CD4-positive, alpha-beta T cell treated with Interleukin-6 at 100 ng/mL for 8 hours (primary cell): ENCODE measurements at places on chromosomes 16 and 17.
A peak's percentile ranks its signal among the peaks of the same experiment; 100 is the strongest.

DNA sequence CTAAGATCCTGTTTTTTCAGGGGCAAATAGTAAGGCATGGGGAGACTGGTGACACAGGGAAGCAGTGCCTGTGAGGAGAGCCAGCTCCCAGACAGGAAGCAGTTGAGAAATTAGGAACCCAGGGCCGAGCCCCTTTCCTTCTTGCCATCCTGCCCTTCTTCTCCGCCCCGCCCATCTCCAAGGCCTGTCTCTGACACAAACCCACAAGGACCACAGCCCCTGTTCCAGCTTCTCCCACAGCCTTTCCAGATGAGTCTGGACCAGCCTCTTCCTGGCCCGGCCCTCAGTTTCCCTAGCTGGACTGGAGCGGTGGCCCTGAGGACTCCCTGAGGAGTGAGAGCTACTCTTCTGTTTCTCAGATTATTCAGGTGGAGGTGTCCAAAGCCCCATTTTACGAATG lies 9.9 kb downstream of the CCDC102A start:
- no peak for DNase-seq

DNA sequence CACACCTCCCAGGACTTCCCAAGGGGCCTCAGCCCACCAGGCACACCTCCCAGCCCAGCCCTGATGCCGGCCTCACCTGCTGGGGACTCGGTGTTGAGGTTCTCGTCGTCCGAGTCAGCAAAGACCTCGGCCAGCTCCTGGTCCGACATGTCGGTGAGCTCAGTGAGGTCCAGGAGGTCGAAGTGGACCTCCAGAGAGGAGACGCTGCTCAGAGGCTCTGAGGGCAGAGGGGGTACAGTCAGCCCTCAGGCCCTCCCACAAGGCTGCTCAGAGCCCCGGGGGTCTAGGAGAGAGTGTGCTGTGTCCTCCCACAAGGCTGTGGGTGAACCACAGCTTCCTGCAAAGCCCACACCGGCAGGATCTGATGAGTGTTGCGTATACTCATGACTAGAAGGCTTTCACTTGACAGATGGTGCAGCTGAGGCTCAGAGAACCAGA lies 10.5 kb downstream of the DBNDD1 start:
- DNase-seq, result peak; percentile 63

DNA sequence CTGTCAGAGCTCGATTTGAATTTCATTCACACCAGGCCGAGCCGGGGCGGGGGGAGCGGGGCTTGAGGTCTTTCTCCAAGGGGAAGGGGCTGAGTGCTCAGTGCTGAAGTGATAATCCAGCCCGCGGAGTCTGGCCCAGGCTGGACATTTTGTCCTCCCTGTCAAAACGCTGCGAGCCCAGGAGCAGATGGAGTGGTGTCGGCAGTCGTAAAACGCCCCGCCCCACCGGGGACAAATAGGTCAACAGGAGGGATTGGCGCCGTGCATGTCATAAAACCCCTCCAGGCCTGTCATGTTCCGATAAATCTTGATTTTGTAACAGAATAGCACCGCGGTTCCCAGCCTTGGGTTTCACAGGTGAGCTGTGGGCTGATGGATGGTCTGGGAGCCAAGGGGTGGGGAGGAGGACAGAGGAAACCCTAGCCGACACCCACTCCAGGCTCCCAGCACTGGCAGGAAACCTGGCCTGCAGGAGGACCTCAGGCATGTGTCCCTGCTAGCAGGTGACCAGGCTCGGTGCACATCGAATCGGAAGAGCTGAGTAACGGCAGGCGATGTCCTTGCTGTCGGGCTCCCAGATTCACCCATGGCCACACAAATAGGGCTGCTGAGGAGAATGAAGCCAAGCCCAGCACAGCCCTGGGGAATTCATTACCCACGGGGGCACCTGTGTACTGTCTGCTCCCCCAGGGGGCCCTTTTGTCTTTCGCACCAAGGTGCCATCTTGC lies 341.4 kb downstream of the FOXL1 start:
- DNase-seq, result no peak

DNA sequence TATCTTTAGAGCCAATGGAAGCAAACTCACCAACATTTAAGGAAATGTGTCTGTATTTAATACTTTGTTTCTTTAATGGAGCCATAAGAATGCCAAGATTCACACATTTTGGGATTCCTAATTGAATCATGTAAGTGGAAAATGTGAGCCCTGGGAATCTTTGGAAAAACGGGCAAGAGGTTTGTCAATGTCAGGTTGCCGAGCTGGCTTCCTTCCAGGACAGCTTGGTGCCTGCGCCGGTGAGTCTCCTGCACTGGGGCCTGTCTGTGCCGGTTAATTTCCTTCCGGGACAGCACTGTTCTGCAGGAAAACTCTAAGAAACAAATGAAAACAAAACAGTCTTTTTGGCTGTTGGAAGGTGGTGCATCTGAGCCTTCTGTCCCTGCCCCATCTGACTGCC lies 210.6 kb downstream of the HAPSTR1 start:
- DNase-seq, result no peak

- DNase-seq, result no peak
These were observed 474.3 kb upstream of the TOM1L1 start for GRCh38 chr17:54426296-54426886.

GRCh38 chr17:73533127-73533526 lies 111.1 kb downstream of the SDK2 start:
- no peak for DNase-seq

DNA sequence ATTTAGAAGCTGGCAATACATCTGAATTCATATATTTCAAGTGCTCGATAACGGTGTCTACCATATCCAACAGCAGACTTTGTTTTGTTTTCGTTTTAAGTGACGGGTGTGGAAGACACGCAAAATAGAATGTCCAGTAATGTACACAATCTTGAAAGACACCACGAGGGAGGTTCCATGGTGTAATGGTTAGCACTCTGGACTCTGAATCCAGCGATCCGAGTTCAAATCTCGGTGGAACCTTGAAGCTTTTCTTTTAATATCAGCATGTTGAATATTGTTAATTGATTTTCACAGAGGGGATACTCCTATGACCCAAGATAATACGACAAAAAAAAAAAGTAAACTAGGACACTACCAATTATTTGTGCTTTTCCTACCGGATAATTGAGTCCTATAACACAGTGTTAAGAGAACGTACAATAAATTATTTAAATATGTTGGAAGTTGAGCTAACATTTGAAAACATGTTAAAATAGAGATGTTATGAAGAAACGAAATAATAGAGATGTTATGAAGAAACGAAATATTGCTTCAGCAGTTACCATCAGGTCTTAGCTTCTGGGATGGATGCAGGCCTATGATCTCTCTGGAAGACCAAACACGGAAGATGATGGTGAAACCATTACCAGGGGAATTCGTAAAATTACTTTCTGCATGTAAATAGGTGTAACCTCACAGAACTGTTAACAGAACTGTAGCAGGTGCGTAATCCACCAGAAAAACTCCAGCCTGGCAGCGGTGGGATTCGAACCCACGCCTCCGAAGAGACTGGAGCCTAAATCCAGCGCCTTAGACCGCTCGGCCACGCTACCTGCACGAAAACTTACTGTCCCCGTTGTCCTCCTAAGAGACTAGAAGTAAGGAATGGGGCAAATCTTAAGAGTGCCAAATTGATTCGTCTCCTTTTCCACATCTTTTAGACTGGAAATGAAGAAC lies 1.5 kb upstream of the ALOXE3 start:
- DNase-seq, result peak; percentile 85

DNA sequence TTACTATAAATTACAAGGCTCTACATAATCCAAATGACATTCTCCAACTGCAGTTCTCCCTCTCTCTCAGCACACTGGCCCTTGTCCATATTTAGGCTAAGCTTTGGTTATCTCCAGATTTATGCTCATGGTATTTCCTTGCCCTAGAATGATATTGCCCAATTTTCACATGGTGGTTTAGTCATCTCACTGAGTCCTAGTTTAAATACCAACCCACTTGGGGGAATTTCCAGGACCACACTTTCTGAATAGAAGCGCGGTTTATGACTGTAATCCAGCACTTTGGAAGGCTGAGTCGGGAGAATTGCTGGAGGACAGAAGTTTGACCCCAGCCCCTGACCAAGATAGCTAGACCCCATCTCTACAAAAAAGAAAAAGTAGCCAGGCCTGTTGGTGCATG lies 280.1 kb upstream of the MON1B start:
- no peak for DNase-seq

- no peak for DNase-seq
These were observed 4.7 kb downstream of the VASN start for GRCh38 chr16:4376126-4376892.

DNA sequence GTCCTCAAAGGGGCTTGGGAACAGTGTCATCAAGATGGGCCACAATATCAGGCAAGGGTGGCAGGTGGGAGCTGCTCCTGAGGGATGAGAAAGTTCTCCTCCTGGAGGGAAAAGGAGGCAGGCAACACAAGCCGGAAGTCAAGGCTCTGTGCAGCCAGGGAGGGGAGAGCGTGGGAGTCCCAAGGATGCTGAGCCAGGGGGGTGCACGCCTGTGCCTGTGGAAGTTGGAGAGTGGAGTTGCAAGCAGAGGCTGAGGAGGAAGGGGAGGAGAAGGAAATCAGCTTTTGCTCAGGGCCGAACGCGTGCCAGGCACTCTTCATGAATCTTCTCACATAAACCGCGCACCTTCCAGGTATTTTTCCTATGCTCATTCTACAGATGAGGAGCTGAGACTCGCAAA lies 7.4 kb upstream of the SLC13A2 start:
- no peak for DNase-seq

- peak; percentile 48 for DNase-seq
These were observed 199.8 kb upstream of the CHMP6 start for GRCh38 chr17:80791758-80792284.

- no peak for DNase-seq
These were observed 21.5 kb upstream of the PECAM1 start for GRCh38 chr17:64411999-64412771.

DNA sequence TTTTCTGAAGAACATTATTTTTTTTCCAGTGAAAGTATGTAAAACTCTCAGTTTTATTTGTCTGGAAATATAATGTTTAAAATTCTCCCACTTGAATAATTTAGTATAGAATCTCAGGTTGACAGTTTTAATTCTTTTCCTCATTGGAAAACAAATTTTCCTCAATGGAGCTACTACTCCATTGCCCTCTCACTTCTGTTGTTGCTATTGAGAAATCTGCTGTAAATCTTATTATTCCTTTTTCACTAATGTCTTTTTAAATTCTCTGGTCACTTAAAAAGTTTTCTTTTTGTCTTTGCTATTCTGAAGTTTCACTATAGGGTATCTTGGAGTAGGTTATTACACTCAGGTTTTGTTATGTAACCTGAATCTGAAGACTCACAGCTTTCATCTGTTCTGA lies 216.1 kb upstream of the PMFBP1 start:
- DNase-seq, result no peak

- no peak for DNase-seq
These were observed 8.8 kb upstream of the LPCAT2 start for GRCh38 chr16:55499951-55500529.

GRCh38 chr16:64278196-64278595 lies 843.7 kb downstream of the CDH11 start:
- no peak for DNase-seq

- DNase-seq, result no peak
These were observed 7.2 kb upstream of the METTL9 start for GRCh38 chr16:21592191-21592590.

- DNase-seq, result no peak
These were observed 9.8 kb upstream of the TEX19 start for GRCh38 chr17:82349287-82349701.

DNA sequence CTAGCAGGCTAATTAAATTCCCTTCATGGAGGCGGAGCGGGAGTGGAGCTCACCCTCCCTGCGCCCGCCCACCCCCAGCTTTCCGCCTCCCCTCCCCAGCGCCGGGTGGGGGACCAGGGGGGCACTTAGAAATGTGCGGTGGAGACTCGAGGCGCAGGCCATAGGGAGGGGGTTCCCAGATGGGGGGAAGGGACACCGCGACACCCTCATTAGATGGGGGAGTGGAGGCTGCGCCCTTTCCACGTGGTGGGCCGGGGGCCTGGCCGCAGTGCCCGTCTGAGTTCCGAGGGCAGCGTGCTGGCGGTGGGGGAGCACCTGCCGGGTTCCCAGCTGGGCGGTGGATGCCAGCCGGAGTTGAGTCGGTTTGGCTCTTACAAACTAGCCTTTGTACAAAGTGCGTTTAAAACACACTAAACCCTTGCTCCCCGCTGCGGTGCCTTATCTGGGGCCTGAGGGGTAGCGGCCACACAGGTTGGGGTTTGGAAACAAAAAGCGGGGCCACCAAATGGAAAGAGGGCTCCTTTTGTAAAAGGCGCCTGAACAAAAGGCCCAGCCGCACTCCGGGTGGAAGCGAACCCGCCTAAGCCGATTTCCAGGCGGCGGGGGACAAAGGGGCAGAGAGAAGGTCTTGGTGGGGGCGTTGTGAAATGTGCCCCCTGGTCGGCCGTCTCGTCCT lies 1.4 kb downstream of the GSE1 start:
- DNase-seq, result no peak

DNA sequence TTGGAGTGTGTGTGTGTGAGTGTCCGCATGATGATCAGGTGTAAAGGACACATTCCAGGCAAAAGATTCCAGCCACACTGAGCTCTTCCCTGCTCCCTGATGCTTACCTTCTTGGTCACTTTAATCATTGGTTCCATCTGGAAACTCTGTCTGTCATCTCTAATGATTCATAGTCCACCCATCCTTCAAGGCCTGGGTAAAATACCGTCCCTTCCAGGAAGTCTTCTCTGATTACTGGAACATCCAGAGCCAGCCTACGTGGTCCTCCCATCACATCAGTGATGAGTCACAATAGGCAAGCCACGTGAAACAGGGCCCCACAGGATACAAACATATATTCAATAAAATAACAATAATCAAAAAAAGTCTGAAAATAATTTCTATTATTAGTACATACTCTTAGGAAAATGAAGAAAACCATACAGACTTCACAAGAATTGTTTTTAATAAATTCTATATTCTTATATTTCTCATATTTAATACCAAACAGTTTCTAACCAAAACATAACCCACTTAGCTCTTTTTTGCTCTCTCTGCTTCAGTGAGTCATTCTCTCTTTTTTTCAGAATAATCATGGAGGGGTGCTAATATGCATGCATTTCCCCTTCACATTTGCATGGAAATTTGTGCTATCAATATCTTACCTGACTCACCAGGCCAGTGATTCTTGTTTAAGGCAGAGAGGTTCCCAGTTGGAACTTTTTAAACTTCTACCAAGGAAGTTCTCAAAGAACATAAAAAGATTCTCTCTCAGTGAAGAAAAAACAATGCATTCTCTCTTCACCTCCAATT lies 263.2 kb downstream of the TOX3 start:
- no peak for DNase-seq
